ENCODE measurements at places on chromosomes 7 and 10. TPM values are rescaled to one million over a fixed set of nuclear protein-coding genes. Genes with fewer than 3 reads are reported as not detected.

DNA sequence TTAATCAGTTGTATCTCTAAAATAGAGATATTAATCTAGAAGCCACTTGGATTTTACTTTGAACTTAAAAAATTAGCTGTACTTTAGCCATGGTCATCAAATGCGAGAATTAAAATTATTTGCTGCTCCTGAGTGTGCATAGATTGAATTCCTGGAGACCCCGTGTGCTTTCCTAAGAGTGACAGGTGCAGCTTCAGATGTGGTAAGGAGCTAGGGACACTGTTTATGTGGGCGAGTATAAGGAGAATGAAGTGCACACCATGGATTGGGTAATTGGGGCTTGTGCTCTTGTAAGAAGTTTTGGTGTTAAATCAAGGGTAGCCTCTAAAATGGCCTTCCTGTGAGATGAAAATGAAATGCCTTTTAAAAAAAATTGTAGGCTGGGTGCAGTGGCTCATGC is 9.8 kb downstream of the PLCE1 start:
- no peak for DNase-seq

- DNase-seq: no peak
These were observed 436.1 kb upstream of the FOXK1 start for GRCh38 chr7:4245866-4246470.

Gene TMEM225B
- polyA plus RNA-seq: 1.4 TPM

DNA sequence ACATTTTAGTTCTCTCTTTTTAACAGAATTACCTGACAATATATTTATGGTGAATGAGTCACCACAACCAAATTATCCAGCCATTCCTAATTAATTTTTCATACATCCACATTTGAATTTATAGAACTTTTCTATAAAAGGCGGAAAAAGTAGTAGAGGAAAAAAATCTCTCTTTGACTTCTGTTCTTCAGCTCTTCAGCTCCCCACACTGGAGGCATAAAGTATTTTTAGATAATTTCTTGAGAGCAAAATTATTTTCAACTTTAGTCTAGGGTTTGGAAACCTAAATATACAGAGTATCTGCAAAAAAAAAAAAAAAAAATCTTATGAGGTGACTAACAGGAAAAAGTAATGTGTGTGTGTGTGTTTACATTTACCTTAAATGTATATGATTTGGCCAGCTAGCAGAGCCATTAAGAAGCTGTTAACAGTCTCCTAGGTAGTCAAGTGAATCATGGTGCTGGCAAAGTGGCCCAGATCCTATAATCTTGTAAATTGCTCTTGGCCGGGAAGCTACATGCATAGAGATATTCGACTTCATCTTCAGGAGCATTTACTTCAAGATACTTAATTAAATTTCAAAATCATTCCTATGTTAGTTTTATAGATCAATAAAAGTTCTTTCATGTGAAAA is 383.1 kb upstream of the STEAP1 start:
- DNase-seq: no peak
